NCI-H1436 (cell line): ENCODE measurements at places on chromosomes 12 and 14.

DNA sequence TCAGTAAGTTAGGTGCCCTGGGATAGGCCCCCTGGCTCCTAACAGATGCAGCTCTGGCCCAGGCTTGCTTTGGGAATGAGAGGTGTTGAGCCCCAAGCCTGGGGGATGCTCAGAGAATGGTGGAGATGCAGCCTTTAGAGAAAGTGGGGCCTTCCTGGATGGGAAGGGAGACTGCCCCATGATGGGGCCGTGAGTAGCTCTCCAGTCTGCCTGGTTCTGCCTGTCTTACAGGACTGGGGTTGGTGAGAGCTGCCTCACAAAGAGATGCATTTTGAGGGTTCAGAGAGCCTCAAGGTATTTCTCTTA, 523 bp upstream of the VRTN start:
- DNase-seq: no peak

DNA sequence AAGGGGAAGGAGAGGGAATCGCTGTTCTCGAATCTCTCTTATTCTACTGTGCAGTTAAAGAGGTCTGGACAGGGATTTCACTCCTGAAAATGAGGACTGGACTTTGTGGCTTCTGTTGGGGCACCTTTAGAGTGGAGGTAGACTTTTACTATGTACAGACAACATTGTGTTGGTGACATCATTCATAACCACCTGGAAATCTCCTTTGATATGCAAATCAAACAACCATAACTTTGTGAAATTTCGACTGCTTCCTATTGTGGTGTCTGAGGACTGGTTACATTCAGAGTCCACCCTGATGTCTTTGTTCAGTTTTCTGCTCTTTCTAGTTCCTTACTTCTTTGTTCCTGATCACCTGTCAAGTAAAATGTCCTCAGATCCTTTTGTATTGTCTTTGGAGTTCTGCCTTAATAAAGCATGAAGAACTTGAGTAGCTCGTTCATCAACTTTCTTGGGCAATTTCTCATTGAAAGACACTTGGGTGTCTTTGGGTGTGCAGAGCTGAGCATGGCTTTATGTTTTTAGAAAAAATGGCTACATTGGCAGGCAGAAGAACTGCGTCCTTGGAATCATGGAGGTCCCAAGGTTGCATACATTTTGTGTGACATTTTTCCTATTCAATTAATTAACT, 29.8 kb downstream of the LRRK2 start:
- DNase-seq: no peak

GRCh38 chr12:122789637-122790036, 15.3 kb downstream of the CCDC62 start:
- no peak for DNase-seq

- DNase-seq: no peak
These were observed 4.5 kb downstream of the DHRS2 start for GRCh38 chr14:23640524-23641141.

GRCh38 chr12:1630133-1630826, 1.2 kb downstream of the WNT5B start:
- DNase-seq: peak; percentile 26

DNA sequence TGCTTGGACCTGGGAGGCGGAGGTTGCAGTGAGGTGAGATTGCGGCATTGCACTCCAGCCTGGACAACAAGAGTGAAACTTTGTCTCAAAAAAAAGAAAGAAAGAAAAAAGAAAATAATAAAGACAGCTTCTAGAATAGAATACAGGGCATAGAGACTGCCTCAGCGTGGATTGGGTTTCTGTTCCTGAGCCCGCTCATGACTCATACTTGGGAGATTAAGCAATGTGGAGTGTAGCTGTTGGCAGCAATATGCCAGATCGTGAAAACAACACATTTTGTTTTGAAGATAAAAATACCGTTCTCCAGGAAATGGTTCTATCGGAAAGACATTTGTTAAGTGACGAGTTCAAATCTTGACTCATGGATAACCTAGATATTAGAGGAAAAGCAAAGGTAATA, 67.2 kb downstream of the GLT1D1 start:
- DNase-seq: no peak

DNA sequence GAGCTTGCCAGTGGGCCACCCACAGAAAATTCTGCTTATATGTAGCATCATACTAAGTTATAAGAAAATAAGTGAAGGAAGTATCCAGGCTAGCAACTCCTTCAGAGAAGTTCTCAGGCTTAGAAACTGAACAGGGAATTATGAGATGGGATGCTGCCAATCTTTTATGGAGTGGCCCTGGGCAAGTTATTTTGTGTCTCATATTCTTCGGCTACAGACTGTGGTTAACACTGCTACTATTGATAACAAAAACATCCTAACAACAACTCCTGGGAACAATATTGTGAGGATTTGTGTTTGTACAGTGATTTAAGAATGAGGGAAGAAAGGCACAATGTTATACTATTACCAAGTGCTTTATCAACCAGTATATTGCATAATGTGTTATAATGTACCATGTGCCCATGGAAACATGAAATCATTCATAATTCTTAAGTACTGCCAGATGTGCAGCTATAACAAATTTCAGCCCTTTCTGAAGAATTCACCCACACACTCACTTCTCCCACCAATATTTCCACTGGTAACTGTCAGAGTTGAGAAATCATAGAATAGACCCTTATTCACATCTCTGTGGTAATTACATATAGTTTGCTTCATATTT, 113.3 kb upstream of the SOX5 start:
- no peak for DNase-seq

GRCh38 chr12:27838543-27839185, 58.6 kb upstream of the MANSC4 start:
- DNase-seq: no peak

GRCh38 chr12:93984005-93984404, 164.4 kb upstream of the PLXNC1 start:
- no peak for DNase-seq

DNA sequence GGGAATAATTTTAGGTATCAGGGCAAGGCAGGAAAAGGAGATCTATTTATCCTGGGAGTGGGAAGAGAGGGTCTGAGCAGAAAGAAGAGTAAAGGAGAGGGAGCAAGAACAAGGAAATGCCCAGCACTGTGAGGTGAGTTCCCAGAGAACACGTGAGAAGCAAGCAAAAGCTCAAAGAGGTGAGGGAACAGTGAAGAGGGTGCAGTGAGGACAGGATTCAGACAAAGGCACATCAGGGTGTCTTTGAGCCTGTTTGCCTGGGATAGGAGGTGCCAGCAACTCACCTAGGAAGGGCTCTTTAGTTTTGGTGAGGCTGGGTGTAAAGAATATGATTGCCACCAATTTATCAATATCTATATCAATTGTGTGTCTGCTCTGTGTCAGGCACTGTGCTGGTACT, 88.9 kb upstream of the NRXN3 start:
- DNase-seq: no peak

GRCh38 chr12:103924761-103925641, 5.2 kb upstream of the HSP90B1 start:
- DNase-seq: no peak

- no peak for DNase-seq
These were observed 187.5 kb upstream of the RTL1 start for GRCh38 chr14:101090976-101091375.

DNA sequence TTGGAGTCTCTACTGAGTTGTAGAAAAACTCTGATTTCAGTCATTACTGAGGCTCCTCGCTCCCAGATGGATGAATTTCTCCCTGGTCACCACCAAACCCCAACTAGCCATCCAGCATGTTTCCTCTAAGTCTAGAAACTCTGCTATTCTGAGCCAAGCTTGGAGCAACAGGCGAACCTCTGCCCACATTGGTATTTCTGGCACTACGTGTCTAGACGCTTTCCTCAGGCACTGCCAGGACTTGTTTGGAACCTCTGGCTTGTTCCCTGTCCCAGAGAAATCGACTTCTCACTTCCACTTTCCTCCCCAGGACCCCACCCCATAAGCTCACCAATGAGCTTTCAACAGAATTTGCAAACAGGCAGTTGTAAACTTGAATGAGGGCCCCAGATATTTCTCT, 27.6 kb downstream of the WSCD2 start:
- DNase-seq: no peak

DNA sequence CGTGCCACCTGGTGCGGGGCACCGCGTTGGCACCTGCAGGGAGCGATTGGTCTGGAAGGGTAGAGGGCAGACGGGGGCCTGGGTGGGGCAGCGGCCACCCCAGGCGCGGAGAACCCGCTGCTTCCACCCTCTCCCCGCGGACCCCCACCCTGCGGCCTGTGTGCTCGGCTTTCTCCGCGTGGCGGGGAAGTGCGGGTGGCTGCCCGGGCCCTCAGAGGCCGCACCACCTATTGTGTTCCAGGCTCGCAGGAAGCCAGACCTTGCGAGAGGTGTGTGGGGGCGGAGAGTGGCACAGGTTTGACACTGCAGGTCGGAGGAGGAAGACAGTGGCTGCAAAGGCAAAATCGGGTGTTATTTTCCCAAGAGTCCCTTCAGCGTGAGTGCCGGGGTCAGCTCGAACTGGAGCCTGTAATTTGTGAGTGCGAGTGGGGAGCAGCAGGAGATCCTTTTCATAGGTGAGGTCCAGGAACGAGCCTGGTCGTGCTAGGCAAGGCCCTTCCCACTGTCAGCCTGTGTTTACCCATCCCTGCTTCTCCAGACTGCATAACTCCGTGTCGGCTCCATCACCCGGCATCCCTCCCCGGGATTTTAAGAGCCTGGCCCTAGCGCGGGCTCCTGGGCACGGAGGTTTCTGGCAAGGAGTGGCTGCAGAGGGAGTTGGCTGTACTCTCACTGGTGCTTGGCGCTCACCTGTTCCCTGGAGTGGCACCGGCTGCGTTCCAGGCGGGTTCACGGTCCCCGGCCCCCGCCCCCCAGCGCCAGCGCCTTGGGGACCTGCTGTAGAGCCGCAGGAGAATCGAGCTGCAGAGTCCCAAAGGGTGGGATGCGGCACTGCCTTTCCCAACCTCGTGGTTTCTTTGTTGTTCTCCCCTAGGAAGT, 935 bp downstream of the TBC1D30 start:
- peak; percentile 60 for DNase-seq

GRCh38 chr12:28089338-28089737, 100.9 kb upstream of the CCDC91 start:
- no peak for DNase-seq

- peak; percentile 27 for DNase-seq
These were observed 35.2 kb upstream of the TMTC2 start for GRCh38 chr12:82651489-82651888.

- DNase-seq: no peak
These were observed 52.6 kb upstream of the CISTR start for GRCh38 chr12:53804429-53804828.

DNA sequence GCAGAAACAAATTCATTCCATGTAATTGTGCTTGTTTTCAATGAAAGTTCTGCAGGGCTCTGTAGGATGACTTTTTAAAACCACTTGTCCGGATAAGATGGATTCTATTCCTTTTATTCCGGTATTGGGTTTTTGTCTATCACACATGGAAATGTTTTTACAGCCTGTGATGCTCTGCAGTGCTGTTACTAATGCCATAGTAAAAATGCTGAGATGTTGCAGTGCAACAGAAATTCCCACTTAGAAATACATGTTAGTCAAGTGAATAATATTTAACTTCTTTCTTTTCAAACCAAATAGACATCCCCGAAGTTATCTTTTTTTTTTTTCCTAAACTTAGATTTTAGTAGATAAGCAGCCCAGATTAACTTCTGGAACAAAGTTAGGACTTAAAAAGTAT, 71.9 kb downstream of the RASSF8 start:
- DNase-seq: no peak

DNA sequence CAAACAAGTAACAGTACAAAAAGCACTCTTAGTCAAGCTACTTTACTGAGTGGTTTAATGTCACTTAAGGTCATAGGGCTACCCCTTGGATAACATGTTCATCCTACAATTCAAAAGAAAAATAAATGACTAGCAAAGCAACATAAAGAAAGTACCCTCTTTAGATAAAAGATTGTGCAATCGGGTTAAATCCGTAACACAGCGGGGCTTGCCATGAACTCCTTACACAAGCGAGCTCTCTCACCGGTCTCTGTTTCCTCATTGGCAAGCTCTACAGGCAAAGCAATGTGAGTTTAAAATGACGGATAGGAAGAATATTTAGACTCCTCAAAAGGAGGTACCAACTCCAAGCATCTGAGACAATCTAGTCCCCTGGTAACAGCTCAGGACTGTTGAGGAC, 140.6 kb downstream of the EGLN3 start:
- DNase-seq: no peak

GRCh38 chr12:47902131-47902639, 2.6 kb downstream of the VDR start:
- no peak for DNase-seq

GRCh38 chr12:58166643-58167042, 225.3 kb downstream of the ATP23 start:
- no peak for DNase-seq

GRCh38 chr12:128929057-128929456, 75.8 kb downstream of the GLT1D1 start:
- DNase-seq: no peak

DNA sequence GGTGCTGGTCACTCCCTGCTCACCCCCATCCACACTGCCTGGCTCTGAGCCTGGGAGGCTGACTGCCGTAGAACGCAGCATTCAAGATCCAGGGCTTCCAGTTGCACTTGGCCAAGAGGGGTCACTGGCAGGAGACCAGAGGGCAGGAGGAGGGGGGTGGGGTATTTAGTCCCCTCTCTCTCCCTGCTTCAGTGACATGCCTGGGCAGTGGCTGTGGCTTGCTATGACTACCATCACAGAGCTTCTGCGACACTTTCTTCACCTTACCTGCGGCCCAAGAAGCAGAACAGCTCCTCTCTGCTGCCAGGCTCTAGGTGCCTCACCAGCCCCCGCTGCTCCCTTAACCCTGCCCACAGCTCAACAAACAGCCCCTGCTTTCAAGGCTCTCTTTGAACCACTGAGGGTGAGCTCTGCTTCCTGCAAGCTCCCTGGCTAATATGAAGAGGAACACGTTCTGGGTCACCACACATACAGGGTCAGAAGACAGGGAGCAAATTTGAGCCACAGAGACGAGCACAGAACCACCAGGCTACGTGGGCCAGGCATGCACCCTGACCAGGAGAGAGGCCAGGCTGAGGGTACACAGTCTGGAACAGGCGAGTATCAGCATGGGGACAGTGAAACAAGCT, 55.7 kb downstream of the ITPK1 start:
- no peak for DNase-seq

GRCh38 chr14:92109490-92109889, 3.1 kb upstream of the ATXN3 start:
- no peak for DNase-seq

GRCh38 chr12:2248901-2249381, 196.2 kb downstream of the CACNA1C start:
- DNase-seq: peak; percentile 90

DNA sequence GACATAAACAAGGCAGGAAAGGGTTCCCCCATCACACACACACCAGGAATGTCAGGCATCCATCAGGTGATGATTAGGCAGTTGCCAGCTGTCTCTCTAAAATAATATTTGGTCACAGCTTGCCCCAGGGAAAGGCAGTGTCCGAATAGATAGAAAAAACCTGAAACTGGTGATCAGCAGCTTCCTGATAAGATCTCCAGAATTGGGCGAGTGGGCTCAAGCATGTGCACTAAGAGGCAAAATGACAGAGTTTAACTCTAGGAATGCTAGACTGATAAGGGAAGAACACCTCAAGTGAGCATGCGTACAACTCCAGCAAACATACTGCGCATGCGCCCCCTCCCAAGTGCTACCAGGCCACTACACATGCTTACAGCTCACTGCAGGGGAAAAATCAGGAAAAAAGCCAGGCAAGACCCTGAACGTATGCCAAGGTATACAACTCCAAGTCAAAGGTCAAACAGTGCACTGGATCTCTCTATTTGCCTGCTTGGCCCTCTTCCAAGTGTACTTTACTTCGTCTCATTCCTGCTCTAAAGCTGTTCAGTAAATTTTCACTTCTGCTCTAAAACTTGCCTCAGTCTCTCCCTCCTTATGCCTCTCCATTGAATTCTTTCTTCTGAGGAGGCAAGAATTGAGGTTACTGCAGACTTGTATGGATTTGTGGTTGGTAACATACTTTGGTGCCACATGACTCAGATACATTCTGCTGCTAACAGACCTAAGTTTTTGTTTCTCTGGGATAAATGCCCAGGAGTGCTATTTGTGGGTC, 73.5 kb upstream of the VASH1 start:
- no peak for DNase-seq
